ENCODE measurements at places on chromosomes 16 and 17. TPM values are rescaled to one million over a fixed set of nuclear protein-coding genes. Genes with fewer than 3 reads are reported as not detected.

Gene GRB7
- polyA plus RNA-seq: 56.5 TPM

DNA sequence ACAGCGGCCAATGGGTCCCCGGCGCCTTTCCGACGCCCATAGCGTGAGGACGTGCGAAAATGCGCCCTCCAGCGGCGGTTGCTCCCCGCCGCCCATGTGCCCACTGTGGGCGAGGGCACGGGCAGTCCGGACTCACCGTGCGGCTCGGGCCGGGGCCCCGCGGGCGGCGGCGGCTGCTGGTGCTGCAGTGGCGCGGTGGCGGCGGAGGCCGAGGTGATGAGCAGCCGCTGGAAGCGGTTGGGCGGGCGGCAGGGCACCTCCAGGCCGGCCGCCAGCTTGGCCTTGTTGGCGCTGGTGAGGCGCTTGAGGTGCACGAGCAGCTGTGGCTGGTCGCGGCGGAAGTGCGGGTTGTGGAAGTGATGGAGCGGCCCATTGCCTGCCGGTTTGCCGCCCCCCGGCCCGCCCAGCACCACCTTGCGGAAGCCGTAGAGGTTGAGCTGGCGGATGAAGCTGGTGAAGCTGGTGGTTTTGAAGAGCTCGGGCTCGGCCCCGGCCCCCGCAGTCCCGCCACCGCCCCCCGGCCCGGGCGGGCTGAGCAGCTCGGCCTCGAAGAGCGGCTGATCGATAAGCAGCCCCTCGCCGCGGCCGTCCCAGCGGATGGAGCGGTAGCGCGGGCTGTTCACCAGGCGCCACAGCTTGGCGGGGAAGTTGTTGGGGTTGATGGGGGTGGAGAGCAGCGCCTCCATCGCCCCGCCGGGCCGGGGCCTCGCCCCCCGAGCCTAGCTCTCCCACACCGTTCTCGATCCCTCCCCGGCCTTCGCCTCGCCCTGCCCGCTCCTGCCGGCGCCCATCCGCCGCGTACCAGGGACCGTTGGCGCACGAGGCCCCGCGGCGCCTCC is at the start of gene HSF5:
Gene HSF5 (minus strand): TSS at position 820 of the 839 bp plus-strand sequence. CDS start 134 bp downstream, at position 686.
- DNase-seq: peak; percentile 43

GRCh38 chr16:55913716-55914115 is 38.5 kb upstream of the CES5A start:
- DNase-seq: no peak

DNA sequence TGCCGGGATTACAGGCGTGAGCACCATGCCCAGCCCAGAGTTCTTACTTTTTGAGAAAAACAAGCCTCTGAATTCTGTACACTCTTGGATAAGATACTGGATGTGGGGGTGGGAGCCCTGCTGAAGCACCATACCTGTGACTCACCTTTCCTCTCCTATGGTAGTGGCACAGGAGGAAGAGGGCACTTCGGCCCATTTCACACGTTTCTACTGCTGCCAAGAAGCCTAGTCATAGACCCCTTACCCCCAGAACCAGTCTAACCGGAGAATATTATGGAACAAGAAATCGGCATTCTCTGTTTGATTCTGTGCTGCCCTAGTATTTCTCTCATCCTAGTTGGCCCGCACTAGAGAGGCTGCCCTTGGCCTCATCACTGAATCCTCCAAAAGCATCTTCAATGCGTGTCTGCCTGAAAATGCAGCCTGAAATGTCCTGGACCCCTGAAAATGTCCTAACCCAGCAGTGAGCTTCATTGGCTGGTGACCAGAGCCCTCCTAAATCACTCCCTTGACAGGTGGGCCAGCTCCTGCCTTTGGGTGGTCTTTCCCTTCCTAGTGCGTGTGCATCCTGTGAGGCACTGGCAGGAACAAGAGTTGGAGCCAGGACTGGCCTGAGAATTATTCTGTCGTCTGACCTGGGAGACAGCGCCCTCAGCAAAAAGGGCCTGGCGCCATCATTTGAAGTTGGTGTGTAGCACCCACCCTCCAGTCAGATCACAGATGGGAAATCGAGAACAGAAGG is 37.9 kb downstream of the NDEL1 start:
- no peak for DNase-seq

GRCh38 chr17:39058524-39058923 is 91.3 kb upstream of the FBXO47 start:
- DNase-seq: no peak
